DMS79 (cell line): ENCODE measurements at places on chromosomes 3 and 15.

DNA sequence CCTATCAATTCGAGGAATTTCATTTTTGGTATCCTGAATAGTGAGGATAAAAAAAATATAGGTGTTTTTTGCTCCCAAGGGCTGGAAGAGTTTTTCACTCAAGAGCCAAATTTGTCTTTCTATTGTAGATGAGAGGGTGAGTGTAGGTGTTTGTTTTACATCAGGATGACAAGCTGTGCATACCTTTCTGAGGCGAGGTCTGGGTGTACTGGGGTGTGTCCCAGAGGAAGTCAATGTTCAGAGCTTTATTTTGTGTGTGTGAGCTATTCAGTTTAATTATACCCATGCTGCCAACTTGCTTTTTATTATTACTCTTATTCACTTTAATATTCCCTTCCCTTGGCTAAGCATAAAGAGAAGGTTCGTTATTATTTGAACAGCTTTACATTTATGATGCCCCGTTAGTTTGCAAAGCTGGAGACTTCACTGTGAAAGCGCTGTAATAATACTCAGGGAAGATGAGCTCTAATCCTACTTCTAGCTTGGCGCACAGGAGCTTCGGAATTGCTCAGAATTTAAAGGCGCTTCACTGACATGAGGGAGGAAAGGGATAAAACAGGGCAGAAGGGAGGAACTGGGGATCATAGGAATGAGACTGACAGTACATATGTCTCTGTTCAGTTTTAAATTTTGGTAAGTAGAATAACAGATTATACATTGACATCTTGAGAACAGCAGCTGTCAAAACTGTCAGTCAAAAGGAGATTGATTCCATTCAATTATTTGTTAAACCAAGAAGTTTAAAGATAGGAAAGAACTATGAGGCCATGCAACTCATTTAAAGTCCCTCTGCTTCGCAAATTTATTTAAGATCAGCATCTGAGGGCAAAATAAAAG, 117.7 kb upstream of the TP63 start:
- DNase-seq, result no peak

DNA sequence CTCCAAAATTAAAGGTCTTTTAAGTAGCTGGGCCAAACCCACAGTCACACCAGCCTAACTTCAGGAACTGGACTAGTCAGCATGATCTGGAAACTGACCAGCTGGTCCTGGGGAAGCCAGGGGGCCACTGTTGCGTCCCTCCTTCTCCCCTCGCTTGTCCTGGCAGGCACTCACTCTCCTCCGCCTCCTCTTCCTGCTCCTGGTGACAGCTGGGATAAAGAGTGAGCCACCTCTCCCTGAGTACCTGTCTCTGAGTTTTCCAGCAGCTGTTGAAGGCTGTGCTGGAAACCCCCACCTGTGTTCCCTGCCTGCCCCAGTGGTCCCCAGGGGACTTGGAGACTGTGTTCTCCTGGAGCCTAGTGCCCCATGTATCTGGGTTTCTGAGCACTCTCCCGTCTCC, 56.0 kb downstream of the FGD5 start:
- DNase-seq, result no peak

DNA sequence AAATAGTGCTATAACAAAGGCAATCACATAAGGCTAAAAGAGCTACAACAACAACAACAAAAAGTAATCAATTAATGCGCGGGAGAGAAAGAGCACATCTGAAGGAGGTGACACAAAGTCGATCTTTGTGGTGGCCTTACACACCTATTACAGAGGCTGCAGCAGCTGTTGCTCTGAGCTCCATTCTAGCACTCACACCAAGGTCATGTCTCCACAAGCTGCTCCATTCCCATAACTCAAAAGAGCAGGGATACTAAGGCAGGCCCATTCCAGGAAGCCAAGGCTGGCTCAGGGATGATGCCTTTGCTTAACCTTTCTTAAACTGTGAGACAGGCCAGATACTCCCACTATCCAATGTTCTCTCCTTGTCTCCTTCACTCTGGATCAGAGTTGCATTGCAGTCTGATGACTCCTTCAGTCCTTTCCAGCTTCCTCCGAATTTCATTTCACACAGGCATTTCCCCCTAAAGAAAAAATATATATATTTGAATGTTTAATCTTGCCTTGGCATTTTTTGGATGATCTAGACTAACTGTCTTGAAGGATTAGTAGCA, 52.7 kb downstream of the SNTN start:
- no peak for DNase-seq

DNA sequence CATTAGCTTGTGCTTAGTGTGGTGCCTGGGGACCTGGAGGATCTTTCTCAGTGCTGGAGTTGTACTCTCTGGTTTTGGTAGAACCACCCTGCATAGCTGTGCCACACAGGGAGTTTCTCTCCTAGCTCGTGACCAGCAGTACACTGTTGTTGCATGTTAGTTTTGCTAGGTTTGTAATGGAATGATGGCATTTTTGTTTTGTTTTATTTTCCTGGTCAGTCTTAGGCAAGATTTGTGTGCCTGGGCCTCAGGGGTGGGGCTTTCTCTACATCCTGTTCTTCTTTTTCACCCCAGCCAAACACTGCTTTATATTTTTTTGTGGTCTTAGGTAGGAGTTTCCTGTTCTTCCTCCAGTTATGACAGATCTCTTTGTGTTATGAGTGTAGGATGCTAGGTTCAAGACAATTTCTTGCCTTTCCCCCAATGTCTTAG, 534.5 kb upstream of the KCNMB2 start:
- no peak for DNase-seq

- DNase-seq, result no peak
Measured at GRCh38 chr3:27521179-27521871, 37.1 kb upstream of the SLC4A7 start.

- no peak for DNase-seq
Measured at GRCh38 chr3:58356054-58356453, 23.4 kb downstream of the PXK start.

DNA sequence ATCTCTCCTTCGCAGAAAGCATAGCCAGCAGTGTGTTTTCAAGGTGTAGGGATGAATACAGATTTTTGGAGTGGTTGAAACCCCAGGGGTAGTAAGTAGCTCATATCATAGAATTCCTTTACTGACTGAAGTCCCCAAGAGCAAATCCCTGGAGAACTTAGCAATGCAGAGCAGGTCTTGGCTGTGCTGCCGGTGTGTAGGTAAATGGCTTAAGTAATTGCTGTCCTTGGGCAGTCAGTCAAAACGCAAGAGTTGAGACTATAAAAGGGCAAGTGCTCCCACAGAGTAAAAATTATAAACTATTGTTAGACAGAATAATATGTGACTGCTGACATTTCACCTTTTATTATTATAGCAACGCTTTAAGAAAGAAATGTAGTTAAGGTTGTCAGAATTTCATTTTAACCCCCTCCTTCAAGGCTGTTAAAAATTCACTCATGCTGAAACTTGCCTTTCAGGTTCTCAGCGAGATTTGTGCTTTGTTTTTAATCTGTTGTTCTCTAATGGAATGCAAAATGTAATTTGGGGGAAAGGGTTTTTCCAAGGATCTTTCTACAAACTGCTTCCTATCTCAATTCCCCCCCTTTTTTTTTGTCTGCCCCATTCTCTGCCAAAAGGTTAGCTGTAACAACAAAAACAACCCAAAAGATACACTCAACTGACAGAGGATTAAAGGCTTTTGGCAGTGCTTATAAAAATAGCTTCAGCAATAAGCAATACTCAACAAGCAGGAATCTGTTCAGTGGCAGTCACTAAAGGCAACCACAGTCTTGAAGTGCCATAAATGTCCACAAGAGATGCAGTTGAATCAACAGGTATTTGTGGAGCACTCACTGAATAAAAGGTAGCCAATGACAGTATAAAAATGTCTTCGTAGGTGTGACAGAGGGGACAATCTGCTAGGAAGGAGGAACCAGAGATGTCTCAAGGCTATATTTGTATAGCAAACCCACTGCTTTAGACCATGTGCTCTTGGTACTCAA, 105.3 kb downstream of the THRB start:
- DNase-seq, result no peak

- DNase-seq, result no peak
Measured at GRCh38 chr15:28112101-28112760, 13.1 kb upstream of the OCA2 start.

- no peak for DNase-seq
Measured at GRCh38 chr3:45204136-45204535, 22.0 kb downstream of the TMEM158 start.

DNA sequence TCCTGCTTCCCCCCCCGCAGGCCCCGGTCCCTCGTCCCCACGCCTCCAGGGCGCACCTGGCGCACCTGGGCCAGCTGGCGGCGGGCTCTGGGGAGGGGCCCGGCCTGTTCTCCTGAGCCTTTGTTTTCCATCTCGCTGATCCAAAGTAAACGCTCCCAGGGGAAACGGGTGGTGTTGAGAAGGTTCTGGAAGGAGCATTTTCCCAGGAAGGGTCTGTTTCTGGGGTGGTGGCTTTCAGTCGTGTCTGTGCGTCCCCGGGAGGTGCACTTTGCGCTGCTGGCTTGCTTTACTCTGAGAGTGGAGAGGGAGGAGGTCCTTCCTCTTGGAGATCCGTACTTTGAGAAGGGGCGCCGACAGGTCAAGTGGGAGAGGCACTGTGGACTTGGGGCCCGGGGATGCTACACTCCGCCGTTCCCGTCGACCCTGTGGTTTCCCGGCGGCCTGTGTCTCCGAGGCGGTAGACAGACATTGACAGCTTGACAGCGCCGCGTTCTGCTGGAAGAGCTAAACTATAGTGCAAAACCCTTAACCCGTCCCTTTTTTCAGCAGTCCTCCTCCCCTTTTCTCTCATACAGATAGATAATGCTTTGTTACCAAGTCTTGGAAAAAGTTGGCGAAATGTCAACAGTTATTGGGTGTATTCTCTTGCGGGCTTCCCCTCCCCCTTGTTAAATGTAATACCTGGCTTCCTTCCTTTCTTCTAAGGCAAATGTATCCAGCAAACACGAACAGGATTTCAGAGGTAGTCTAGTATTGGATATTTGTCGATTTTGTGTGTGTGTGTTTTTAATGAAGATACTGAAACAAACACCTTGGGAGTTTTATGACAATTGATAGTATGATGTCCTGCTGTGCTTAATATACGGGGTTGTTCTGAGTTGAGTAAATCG, 6.5 kb downstream of the TPM1 start:
- DNase-seq, result no peak

GRCh38 chr3:179591313-179591712, 13.1 kb downstream of the MRPL47 start:
- no peak for DNase-seq

DNA sequence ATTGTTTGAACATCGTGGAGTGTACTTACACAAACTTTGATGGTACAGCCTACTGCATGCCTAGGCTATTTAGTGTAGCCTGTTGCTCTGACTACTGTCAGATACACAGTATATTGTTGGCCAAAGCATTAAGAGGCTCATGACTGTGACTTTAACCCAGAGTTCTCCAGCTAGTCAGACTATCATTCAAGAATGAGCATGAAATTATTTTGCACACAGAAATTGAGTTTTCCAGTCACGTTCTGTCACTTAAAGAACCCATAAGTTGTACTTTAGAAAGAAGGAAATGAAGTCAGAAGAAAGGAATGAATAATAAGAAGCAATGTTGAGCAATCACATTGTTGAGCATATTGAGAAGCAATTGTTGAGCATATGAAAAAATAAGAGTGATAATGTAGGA, 37.6 kb upstream of the SLC22A13 start:
- no peak for DNase-seq

GRCh38 chr15:41691471-41691870, 31.3 kb downstream of the MGA start:
- no peak for DNase-seq

DNA sequence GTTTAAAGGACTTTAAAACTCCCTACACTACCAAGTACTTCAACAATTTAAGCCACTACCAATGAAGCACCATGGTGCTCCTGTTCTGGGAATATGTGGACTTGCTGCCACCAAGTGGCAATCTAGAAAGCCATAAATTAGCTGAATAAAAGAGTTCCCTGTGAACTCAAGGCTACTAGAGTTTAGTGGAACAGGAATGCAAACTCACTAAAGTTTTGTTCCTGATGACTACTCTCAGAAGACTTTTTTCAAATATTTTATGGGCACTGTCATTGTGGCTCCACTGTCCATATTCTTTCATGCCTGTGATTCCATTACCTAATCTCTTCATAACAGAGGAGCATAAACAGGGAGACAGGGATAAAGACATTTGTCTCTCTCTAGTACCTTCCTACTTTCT, 63.9 kb downstream of the TMCC1 start:
- no peak for DNase-seq

- DNase-seq, result no peak
Measured at GRCh38 chr3:87006844-87007439, 16.0 kb upstream of the VGLL3 start.
